ENCODE measurements at places on chromosomes 2 and 18. TPM values are rescaled to one million over a fixed set of nuclear protein-coding genes. Genes with fewer than 3 reads are reported as not detected.

LYPD6B gene
- not detected for total RNA-seq

MYO1B gene
- total RNA-seq = 75.3 TPM

MAP4K3 gene
- 48.0 TPM for total RNA-seq

NFE2L2 gene
- 121 TPM for total RNA-seq

TMEFF2 gene
- total RNA-seq = 4.7 TPM

TNFRSF11A gene
- 0.08 TPM for total RNA-seq

CPS1 gene
- total RNA-seq = 35.7 TPM

CCDC85A gene
- total RNA-seq = 0.45 TPM

KIAA2012 gene
- not detected for total RNA-seq

RAMP1 gene
- 3.1 TPM for total RNA-seq

SCN7A gene
- under 0.01 TPM for total RNA-seq

SCYGR4 gene
- total RNA-seq = not detected

ZNF385B gene
- total RNA-seq = 4.8 TPM

WDR35 gene
- total RNA-seq = 21.0 TPM

TRIM43 gene
- total RNA-seq = not detected

ANKRD62 gene
- not detected for total RNA-seq

UGT1A8 gene
- total RNA-seq = 0.09 TPM

MATN3 gene
- 1.1 TPM for total RNA-seq

BOLL gene
- not detected for total RNA-seq

CLEC4F gene
- total RNA-seq = not detected

CHRND gene
- not detected for total RNA-seq

MFSD2B gene
- total RNA-seq = not detected

LIMS4 gene
- 4.7 TPM for total RNA-seq

HOXD3 gene
- total RNA-seq = not detected

DGUOK gene
- total RNA-seq = 57.7 TPM

CCDC148 gene
- total RNA-seq = 9.1 TPM

ELOA2 gene
- total RNA-seq = not detected

IL36A gene
- 2.0 TPM for total RNA-seq

APCDD1 gene
- 0.09 TPM for total RNA-seq

EVX2 gene
- not detected for total RNA-seq

DSG4 gene
- total RNA-seq = not detected

GAREM1 gene
- total RNA-seq = 5.5 TPM

SLC4A3 gene
- total RNA-seq = 14.7 TPM

REG3G gene
- total RNA-seq = not detected

FEV gene
- not detected for total RNA-seq

GPAT2 gene
- total RNA-seq = 10.2 TPM

SCG2 gene
- 3.4 TPM for total RNA-seq

RTKN gene
- total RNA-seq = 15.7 TPM

KCNG2 gene
- total RNA-seq = not detected

CEP192 gene
- total RNA-seq = 38.3 TPM

FAM110C gene
- total RNA-seq = not detected
